ENCODE measurements at places on chromosomes 4 and X. TPM values are rescaled to one million over a fixed set of nuclear protein-coding genes. Genes with fewer than 3 reads are reported as not detected.

- no peak overlapping the region for H3K4me3 ChIP-seq
- H3K36me3 ChIP-seq = no peaks in the 10 kb centered on the region
- no peak for DNase-seq
- no peak overlapping the region for H3K27ac ChIP-seq
Observed at GRCh38 chrX:93868289-93868965, 194.4 kb downstream of the FAM133A start.

DNA sequence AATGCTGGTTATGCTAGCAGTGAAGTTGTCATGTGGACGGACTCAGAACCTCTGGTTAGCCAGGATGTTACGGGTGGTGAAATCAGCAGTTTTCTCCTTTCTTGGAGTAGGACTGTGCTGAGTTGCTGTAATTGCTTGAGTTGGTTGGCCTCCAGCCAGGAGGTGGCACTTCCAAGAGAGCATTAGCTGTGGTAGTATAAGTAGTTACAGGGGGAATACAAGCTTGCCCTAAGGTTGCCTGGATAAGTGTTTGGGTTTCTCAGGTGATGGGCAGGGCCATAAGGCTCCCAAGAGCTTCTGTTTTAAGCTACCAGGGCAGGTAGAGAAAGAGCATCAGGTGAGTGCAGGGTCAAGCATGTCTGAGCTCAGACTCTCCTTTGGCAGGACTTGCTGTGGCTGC, 103.0 kb downstream of the ZNF518B start:
- peaks cover 5% of the 10 kb centered on the region for H3K27me3 ChIP-seq
- H3K27ac ChIP-seq = no peak overlapping the region
- DNase-seq = no peak
- H3K36me3 ChIP-seq = no peaks in the 10 kb centered on the region
- H3K4me1 ChIP-seq = no peaks in the 10 kb centered on the region

GRCh38 chrX:12360986-12361598, 222.8 kb downstream of the FRMPD4 start:
- no peak overlapping the region for H3K4me3 ChIP-seq
- no peaks in the 10 kb centered on the region for H3K4me1 ChIP-seq
- DNase-seq = no peak
- no peaks in the 10 kb centered on the region for H3K27me3 ChIP-seq
- no peak overlapping the region for H3K27ac ChIP-seq

DNA sequence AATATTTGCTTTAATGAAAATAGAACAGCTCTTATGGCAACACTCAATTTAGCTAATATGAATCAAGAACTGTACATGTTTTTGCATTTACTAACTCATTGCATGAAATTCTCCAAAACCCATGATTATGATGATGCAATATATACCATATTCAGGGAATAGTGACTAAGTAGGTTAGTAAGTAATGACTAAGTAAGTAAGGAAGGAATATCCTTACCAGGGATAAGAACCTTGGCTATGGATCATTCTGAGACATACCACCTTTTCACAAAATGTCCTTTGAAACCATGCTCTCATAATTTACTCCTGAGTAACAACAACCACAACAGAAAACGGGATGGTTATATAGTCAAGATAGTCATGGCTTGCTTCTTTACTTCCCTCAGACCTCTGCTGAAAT, 1513.0 kb downstream of the STIM2 start:
- no peak overlapping the region for H3K27ac ChIP-seq
- H3K4me3 ChIP-seq = no peak overlapping the region
- no peaks in the 10 kb centered on the region for H3K4me1 ChIP-seq
- no peak for DNase-seq
- H3K36me3 ChIP-seq = no peaks in the 10 kb centered on the region

GRCh38 chr4:182426901-182427300, 183.7 kb downstream of the TENM3 start:
- no peaks in the 10 kb centered on the region for H3K4me1 ChIP-seq
- no peaks in the 10 kb centered on the region for H3K36me3 ChIP-seq

EDA gene
- total RNA-seq = 1.3 TPM

BMPR1B gene
- 7.7 TPM for total RNA-seq

UGT8 gene
- not detected for total RNA-seq

Measured in psoas muscle (tissue), 8 donors.